ENCODE measurements at places on chromosomes 2 and 18. TPM values are rescaled to one million over a fixed set of nuclear protein-coding genes. Genes with fewer than 3 reads are reported as not detected.

- no peak for DNase-seq
- H3K27ac ChIP-seq = no peak overlapping the region
- no peak overlapping the region for H3K4me3 ChIP-seq
- H3K27me3 ChIP-seq = no peaks in the 10 kb centered on the region
- H3K36me3 ChIP-seq = no peaks in the 10 kb centered on the region
Measured at GRCh38 chr2:140737006-140737405, 1393.8 kb downstream of the LRP1B start.

DNA sequence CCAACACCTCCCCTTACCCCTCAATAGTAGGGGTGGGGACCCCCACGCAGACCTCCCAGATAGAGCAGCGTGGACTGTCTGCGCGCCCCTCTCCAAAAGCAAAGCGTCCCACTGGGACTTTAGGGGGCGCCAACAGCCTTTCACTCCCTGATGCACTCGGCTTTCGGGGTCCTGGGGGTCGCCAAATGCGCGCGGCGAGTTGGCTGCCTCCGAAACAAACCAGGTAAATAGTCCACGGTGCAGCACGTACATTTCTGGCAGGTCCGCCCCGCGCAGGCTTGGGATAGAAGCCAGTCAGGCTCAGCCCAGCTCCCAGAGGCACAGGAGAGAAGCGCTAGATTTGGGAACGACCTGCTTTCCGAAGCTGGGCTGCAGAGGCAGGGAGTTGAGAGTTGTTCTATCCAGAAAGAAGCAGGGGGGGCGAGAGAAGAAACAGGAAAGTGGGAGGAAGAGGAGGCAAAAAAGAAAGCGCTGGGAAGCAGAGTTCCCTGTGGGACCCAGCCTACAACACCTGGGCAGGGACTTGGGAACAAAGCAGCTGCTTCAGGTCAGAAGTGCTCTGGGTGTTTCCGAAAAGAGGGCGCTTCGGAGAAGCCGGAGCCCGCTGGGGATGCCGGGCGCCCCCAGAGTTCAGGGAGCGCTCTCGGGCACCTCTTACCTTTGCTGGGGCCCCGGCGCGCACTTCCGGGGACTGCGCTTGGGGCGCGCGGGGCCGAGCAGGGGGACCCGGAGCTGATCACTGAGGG is 544 bp downstream of the EVA1A start:
- H3K36me3 ChIP-seq = no peaks in the 10 kb centered on the region
- no peak overlapping the region for H3K27ac ChIP-seq
- H3K4me1 ChIP-seq = peaks cover 19% of the 10 kb centered on the region
- peak overlapping the region; percentile 88 for H3K4me3 ChIP-seq

DNA sequence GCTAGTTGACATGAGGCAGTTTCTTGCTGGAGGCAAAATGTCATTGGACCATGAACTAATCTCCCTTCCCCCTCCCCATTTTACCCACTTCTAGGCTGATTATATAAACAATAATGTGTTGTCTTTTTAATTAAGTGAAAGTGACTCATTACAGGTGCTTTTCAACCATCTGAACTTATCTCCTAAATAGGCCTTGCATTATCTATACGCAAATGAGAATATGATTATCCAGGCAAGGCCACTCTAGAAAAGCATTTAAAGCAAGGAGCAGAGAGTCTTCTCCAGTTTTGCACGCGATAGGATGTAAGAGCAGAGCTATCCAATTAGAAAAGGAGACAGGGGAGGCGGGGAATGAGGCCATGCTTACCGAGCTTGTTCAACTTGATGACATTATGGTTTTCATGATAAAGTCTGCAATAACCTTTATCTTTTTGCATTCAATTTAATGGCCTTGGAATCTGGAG is 286.1 kb upstream of the SIX3 start:
- H3K27me3 ChIP-seq = no peaks in the 10 kb centered on the region
- peaks cover 6% of the 10 kb centered on the region for H3K4me1 ChIP-seq
- H3K36me3 ChIP-seq = peaks cover 2% of the 10 kb centered on the region
- no peak overlapping the region for H3K4me3 ChIP-seq

Gene POTEI
- total RNA-seq = not detected

Gene PSMD1
- 141 TPM for total RNA-seq

Gene SCN2A
- total RNA-seq = 0.06 TPM

DNA sequence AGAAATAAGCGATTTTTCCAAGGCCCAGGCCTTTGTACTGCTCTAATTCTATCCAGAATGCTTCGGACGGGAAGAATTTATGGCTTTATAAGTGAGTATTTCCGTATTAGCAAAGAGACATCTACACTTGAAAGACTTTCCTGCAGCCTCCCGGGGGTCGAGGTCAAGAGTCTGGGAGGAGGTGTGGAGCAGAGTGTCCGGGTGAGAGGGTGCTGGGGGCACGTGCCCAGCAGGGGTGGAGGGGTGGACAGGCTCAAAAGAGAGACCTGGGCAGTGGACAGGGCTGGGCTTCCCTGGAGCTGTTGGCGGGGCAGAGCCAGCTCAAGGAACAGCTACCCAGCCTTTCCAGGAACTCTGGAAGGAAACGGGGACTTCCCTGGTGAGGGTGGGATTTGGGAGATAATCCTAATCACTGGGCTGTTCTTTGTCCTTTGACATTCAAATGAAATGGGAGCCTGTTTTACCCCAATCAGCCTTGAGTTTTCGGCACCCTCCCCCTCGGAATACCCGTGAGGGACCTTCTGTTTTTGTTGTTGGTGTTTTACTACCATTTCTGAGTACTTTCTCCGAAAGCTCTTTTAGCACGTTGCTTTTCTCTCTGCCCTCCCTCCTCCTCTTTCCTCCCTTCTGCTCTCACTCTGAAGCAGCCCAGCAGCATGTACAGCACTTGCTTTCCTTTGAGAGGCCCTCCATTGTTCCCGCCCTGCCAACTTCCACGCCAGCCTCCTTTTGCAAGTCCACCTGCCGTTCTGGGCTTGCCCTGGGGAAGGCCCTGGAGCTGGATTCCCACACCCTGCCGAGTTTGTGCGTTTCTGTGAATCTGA is 164.7 kb downstream of the AGAP1 start:
- DNase-seq = no peak
- H3K36me3 ChIP-seq = no peaks in the 10 kb centered on the region
- peaks cover 67% of the 10 kb centered on the region for H3K27me3 ChIP-seq
- H3K27ac ChIP-seq = no peak overlapping the region
- no peaks in the 10 kb centered on the region for H3K4me1 ChIP-seq
- no peak overlapping the region for H3K4me3 ChIP-seq

Gene CRYGC
- not detected for total RNA-seq

GRCh38 chr2:152584301-152584700 is 133.0 kb downstream of the PRPF40A start:
- H3K4me1 ChIP-seq = no peaks in the 10 kb centered on the region
- H3K27ac ChIP-seq = no peak overlapping the region
- H3K4me3 ChIP-seq = no peak overlapping the region
- H3K36me3 ChIP-seq = no peaks in the 10 kb centered on the region
- no peak for DNase-seq

DNA sequence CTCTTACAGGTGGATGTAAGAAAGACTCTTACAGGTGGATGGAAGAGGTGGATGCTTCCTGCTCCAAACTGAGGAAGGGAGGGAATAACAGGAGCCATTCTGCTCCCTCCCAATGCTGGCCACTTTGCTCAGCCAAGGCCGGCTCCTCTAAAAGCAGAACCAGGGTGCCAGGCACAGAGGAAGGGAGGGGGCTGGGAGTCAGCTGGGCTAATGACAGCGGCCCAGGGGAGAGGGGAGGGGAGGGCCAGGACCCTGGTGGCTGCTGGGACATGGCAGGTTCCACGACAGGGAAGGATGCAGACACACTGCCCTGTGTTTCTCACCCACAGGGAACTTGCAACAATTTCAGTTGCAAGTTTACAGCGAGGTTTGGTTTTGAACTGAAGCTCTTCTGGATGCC is 173.4 kb downstream of the ANAPC1 start:
- no peaks in the 10 kb centered on the region for H3K27me3 ChIP-seq
- H3K4me1 ChIP-seq = peaks cover 10% of the 10 kb centered on the region
- no peak for DNase-seq
- no peak overlapping the region for H3K27ac ChIP-seq

DNA sequence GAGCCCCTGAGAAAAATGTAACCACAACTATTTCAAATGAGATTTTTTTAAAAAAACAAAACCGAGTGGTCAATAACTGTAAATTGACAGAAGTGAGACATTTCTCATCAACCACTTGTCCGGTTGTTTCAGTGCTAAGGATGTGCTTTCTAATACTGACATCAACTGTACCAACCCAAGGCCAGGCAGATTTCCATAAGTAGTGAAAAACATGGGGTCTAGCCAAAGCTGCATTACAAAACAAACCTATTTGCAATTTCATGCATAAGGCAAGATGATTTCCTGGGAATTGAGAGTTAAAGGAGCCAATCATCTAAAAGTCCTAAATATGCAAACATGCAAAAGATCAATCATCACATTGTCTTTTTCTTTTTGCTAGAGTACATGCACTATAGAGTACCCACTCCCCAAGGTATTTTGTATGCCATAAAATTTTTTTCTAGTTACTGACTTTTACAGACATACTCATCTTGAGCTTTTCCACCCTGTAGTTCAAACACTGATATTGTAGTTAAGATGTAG is 22.6 kb downstream of the HNRNPLL start:
- H3K4me3 ChIP-seq = no peak overlapping the region
- H3K27me3 ChIP-seq = no peaks in the 10 kb centered on the region
- peaks cover 13% of the 10 kb centered on the region for H3K4me1 ChIP-seq
- no peak overlapping the region for H3K27ac ChIP-seq
- DNase-seq = no peak
- H3K36me3 ChIP-seq = peaks cover 29% of the 10 kb centered on the region

DNA sequence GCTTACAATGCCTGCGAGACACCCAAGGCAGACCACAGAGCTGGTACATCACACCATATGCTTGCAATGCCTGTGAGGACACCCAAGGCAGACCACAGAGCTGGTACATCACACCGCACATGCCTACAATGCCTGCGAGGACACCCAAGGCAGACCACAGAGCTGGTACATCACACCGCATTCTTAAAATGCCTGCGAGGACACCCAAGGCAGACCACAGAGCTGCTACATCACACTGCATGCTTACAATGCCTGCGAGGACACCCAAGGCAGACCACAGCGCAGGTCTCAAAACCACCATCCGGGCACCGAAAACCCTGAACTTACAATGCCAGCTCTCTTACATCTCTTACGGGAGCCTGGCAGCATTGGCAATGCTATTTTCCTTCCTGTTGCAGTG is 799.6 kb downstream of the GALR1 start:
- no peaks in the 10 kb centered on the region for H3K36me3 ChIP-seq
- no peaks in the 10 kb centered on the region for H3K4me1 ChIP-seq
- no peaks in the 10 kb centered on the region for H3K27me3 ChIP-seq
- H3K27ac ChIP-seq = no peak overlapping the region

All from activated naive CD8-positive, alpha-beta T cell treated with anti-CD3 and anti-CD28 coated beads for 36 hours (primary cell).